ENCODE measurements at places on chromosomes 6 and 20. TPM values are rescaled to one million over a fixed set of nuclear protein-coding genes. Genes with fewer than 3 reads are reported as not detected.

Gene SLC2A10
- total RNA-seq: 7.7 TPM

Gene TMEM74B
- total RNA-seq: 6.5 TPM

Gene CLPSL2
- not detected for total RNA-seq

Gene PGC
- total RNA-seq: not detected

Gene NOX3
- not detected for total RNA-seq

Gene BMP7
- 29.3 TPM for total RNA-seq

Gene OR2H2
- total RNA-seq: not detected

Gene BPIFB4
- not detected for total RNA-seq

Gene UNC5CL
- total RNA-seq: 0.86 TPM

Gene PPP1R3G
- total RNA-seq: 7.4 TPM

Gene CDH4
- 0.06 TPM for total RNA-seq

Gene KHDC1L
- total RNA-seq: not detected

Gene RAD21L1
- total RNA-seq: not detected

Gene CLDN20
- not detected for total RNA-seq

Gene CALHM6
- total RNA-seq: 2.3 TPM

Gene TAGAP
- total RNA-seq: 1.6 TPM

Gene CENPW
- total RNA-seq: 1.3 TPM

Gene UBD
- total RNA-seq: not detected

Gene FITM2
- 124 TPM for total RNA-seq

Gene CSNK2B
- total RNA-seq: 116 TPM

Gene MICB
- 2.2 TPM for total RNA-seq

Gene ABCF1
- total RNA-seq: 30.7 TPM

Gene PLCB4
- 29.7 TPM for total RNA-seq

Gene SLX4IP
- 3.1 TPM for total RNA-seq

Gene CYP39A1
- total RNA-seq: 3.7 TPM

Gene TMEM244
- not detected for total RNA-seq

Gene GTSF1L
- not detected for total RNA-seq

Gene CCN6
- not detected for total RNA-seq

Gene EFCAB8
- 0.18 TPM for total RNA-seq

Gene RPP40
- total RNA-seq: 4.9 TPM

Gene PDE7B
- 10.3 TPM for total RNA-seq

Gene CLPSL1
- total RNA-seq: not detected

Gene IBTK
- 22.3 TPM for total RNA-seq

Gene DNAH8
- total RNA-seq: not detected

Gene LRRC73
- total RNA-seq: 0.50 TPM

Gene TMC2
- 0.06 TPM for total RNA-seq

Gene SRXN1
- total RNA-seq: 34.1 TPM

Gene ERGIC3
- 120 TPM for total RNA-seq
